Activated T-cell treated with anti-CD3 and anti-CD28 coated beads, Interleukin-2, amount 50 U/mL, for 4 hours (primary cell): ENCODE measurements at places on chromosomes 13 and 19. TPM values are rescaled to one million over a fixed set of nuclear protein-coding genes. Genes with fewer than 3 reads are reported as not detected.

TCF3 gene
- 184 TPM for total RNA-seq

TPTE2 gene
- not detected for total RNA-seq

SERTAD1 gene
- 33.7 TPM for total RNA-seq

UBE2S gene
- 226 TPM for total RNA-seq

TSHZ3 gene
- total RNA-seq, result 0.63 TPM

NXNL1 gene
- total RNA-seq, result not detected

PSG11 gene
- not detected for total RNA-seq

SH2D3A gene
- total RNA-seq, result 27.8 TPM
